Epithelial cell of esophagus (primary cell): ENCODE measurements at places on chromosomes 4 and X.

GRCh38 chr4:68708566-68708965 lies 38.1 kb upstream of the UGT2B15 start:
- DNase-seq, result no peak

DNA sequence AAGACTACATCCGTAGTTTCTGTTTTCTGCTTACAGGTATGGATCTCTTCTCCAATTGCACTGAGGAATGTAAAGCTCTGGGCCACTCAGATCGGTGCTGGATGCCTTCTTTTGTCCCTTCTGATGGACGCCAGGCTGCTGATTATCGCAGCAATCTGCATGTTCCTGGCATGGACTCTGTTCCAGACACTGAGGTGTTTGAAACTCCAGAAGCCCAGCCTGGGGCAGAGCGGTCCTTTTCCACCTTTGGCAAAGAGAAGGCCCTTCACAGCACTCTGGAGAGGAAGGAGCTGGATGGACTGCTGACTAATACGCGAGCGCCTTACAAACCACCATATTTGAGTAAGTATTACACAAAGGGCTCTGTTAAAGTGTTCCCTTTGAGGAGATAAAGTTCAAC lies 13.8 kb downstream of the PCDH10 start:
- no peak for DNase-seq

- DNase-seq, result no peak
Measured at GRCh38 chr4:114257501-114257900, 278.1 kb upstream of the ARSJ start.

GRCh38 chr4:47839259-47839658 lies 1.4 kb upstream of the CORIN start:
- peak; percentile 34 for DNase-seq

GRCh38 chr4:185210102-185210981 lies 944 bp downstream of the SNX25 start:
- peak; percentile 48 for DNase-seq

DNA sequence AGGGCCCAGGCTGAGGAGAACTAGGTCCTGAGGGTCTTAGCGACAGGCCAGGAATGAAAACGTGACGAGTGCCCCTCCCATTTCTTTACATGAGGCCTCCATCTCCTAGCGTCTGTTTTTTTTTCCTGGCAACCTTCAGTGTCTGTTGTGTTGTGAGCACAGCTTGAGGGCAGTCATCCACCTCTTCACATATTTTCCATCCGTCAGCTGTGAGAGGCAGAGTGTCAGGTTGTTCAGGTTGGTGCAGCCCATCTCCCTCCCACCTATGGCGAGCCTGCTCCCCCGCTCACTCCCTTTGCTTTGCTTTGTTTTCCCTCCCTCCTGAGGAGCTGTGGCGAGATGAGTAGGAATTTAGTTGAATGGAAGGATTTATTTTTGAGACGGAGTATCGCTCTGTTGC lies 51.7 kb upstream of the CHRNA9 start:
- DNase-seq, result peak; percentile 39

GRCh38 chr4:18626996-18627395 lies 605.4 kb upstream of the LCORL start:
- DNase-seq, result no peak

DNA sequence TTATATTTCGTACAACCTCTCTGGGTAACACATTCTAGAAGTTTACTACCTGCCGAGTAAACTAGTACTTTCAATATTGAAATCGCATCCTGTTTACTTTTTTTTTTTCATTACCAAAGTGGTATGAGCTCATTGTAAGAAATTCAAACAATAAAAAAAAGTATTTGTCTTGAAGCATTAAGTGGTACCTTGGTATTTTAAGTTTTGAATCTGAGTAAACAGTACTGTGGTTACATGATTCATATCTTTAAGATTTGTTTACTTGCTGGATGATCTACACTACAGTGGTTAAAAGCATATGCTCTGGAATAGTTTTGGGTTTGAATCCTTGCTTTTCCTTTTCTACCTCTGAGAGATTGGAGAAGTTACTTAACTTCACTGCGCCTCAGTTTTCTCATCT lies 3.8 kb upstream of the MMGT1 start:
- peak; percentile 57 for DNase-seq

DNA sequence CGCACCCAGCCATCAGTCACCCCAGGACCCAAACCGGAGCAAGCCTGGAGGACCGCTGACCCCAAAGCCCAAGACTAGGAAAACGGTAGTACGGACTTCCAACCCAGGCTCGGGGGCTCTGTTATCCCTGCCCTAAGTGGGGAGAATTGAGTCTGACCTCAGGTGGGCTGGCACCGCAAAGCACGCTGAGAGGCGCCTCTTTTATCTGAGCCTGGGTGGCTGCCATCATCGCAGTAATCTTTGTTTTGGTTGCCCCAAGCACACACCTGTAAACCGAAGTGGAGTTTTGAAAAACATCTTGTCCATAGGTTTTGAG lies 894 bp upstream of the SH3RF1 start:
- DNase-seq, result no peak

- DNase-seq, result no peak
Measured at GRCh38 chrX:9609987-9610386, 145.1 kb downstream of the TBL1X start.

- DNase-seq, result no peak
Measured at GRCh38 chr4:129176864-129177263, 80.9 kb downstream of the C4orf33 start.

DNA sequence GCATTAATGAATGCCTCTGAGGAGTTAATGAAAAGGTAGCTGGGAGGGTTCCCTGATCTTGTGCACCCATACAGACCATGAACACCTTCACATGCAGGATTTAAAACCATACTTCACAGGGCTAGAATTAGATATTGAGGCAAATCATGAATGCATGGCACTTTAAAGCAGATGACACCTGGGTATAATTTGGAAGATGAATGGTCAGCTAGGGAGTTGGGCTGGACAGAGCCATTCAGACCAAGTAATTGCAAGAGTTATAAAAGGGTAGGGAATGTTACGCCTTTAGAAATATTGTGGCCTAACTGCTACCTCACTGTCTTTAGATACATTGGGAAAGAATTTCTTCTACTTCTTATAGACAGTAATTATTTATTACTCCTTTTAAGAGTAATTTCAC lies 89.1 kb upstream of the ZNF827 start:
- no peak for DNase-seq

GRCh38 chr4:73070074-73070390 lies 516 bp upstream of the COX18 start:
- DNase-seq, result no peak

DNA sequence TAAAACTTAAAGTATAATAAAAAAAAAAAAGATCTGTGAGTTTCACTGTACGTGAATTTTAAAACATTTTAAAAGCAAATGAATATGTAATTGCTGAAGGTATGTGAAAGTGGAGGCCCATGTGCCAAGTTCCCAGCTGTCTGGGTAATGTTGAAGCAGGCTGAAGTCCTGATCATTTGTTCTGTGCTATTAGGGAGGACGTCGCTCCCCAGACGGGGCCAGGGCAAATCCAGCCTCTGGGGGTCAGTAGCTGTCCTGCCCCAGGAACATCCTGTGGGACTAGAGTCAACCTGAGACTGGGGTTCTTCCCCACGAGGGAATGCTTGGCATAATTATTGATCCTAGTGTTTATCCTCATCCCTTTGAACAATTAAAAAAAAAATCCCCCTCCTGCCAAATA lies 48.8 kb downstream of the PDE5A start:
- no peak for DNase-seq

DNA sequence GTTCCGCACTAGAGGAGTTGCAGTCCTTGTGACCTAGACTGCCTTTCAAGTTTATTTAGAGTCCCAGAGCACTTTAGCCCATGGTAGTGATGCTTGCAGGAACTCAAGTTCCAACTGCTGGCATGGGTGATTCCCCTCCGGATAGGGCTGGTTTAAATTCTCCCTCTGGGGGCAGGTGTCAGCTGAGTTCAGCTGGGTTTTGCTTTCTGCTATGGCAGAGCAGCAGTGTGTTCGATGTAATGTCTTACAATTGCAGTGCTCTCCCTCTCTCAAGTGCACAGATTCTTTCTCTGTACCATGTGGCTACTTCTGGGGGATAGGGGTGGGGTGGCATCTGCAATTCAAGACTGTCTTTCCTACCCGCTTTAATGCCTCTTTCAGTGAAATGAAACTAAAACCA lies 164.8 kb upstream of the ZIC3 start:
- DNase-seq, result no peak

DNA sequence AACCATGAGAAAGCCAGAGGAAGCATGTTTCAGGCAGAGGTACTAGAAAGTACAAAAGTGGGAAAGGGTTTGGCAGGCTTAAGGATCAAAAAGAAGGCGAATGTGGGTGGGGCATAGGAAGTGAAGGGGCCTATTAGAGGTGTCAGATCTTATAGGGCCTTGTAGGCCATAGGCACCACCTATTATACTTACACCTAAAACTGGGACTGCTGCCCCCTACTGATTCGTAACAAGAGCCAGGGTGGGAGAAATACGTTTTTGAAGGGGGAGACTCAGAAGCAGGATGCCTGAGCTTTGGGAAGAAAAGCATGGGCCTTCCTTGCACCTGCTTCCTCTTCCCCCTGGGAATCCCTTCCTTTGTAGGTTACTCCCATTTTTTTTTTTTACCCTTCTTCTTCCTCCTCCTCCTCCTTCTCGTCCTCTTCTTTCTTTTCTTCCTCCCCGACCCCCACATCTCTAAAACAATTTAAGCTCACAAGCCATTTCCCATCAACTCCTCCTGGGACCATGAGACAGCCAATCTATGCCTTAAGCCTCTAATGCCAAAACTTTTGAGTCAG lies 40.7 kb upstream of the GPC3 start:
- no peak for DNase-seq

GRCh38 chr4:152248347-152248746 lies 287.5 kb downstream of the FBXW7 start:
- no peak for DNase-seq

- DNase-seq, result peak; percentile 92
Measured at GRCh38 chr4:55549888-55550287, 3.2 kb upstream of the CLOCK start.

DNA sequence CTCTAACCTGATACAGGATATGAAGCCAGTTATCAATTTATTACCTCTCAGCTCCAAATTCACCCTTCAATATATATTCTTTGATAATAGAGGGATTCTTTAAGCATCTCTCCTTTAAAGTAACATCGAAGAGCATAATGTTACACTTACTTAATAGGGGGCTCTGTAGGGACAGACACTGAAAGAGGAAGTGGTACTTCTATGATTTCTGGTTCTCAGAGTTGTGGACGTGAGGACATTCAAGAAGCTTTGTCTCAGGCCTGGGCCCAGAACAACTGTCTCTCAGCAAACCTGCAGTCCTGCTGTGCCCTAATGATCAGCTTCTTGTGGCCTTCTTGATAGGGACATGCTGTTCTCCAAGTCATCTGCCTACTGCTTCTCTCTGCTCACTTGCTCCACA lies 4.2 kb upstream of the ZXDB start:
- no peak for DNase-seq

- DNase-seq, result no peak
Measured at GRCh38 chr4:128844931-128845330, 35.4 kb downstream of the JADE1 start.

- DNase-seq, result no peak
Measured at GRCh38 chr4:891747-892146, 40.4 kb downstream of the GAK start.

GRCh38 chrX:133958997-133959688 lies 26.3 kb downstream of the GPC3 start:
- peak; percentile 7 for DNase-seq

DNA sequence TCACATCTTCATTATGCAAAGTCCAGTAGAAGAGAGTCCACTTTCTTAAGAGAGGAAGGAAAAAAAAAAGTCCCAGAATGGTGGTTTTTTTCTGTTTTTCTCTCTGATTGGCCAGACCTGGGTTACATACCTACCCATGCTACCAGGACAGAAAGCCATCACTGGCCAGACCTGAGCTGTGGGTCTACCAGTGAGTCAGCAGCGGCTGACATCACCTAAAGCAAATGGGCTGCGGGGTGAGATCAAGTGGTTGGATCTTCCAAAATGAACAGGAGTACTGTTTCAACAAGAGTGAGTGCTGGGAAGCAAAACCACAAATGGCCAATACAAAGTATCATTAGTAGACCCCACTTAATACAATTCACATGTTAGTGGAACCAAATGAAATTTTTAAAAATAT lies 1.6 kb upstream of the NDST3 start:
- DNase-seq, result peak; percentile 46

GRCh38 chr4:97349468-97350186 lies 793.6 kb downstream of the STPG2 start:
- no peak for DNase-seq

DNA sequence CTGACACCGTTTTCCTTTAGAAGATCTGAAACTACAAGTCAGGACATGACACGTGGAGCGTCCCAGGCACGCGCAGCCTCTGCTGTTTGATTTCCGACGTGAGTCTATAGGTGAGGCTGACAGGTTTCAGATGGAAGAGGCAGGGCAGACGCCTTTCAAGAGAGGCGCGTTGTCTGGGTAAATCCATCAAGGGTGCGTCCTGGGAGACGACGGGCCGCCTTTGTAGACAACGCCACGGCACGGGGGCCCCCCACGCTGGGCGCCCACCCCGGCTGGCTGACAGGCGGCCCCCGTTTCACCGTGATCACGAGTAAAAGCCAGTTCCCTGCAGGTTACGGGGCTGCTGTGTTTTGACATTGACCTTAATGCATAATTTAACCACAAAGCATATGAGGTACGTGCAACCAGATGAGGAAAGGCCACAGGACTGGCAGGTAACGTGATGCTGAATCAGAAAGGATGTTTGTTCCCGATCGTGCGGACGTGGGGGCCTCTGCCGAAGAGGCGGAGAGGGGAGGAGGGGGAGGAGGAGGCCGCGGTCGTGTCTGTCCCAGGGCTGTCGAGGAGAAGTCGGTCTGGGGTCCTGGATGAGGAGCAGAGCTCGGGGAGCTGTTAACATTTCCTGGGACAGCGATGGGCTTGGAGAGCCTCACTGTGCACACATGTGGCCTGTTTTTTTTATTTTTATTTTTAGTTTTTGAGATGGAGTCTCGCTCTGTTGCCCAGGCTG lies 51.1 kb upstream of the PPP2R3B start:
- peak; percentile 75 for DNase-seq

- DNase-seq, result no peak
Measured at GRCh38 chr4:126682250-126682649, 950.5 kb upstream of the INTU start.

GRCh38 chrX:36916941-36917340 lies 91.2 kb upstream of the FAM47C start:
- DNase-seq, result no peak

GRCh38 chrX:72123471-72124185 lies 8.1 kb downstream of the RTL5 start:
- no peak for DNase-seq

- DNase-seq, result peak; percentile 87
Measured at GRCh38 chrX:116499780-116500179, 37.0 kb upstream of the CT83 start.

DNA sequence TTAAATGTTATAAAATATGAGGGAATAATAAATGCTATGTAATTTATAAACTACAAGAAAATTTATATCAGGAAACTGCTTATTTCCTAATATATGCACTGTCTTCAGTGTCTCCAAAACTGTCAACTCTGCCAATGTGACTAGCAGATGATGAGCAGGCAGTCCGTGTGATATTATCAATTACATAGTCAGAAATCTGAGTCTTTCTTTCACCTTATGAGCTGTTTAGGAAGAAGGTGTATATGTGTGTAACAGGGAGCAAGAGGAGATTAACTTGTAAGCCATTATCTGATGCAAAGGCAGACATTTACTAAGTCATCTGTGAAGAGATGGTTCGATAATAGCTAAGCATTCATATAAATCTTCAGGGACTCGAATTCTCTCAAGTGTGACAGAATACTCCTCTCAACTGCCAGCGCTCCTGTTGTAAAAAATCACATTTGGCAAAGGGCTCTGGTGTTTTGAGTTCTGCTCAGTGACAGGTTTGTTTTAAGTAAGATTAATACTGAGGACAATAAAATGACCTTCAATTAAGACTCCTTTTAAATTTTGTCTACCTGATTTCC lies 79.7 kb downstream of the SNCA start:
- no peak for DNase-seq

GRCh38 chr4:97589481-97590196 lies 553.6 kb downstream of the STPG2 start:
- peak; percentile 78 for DNase-seq
